Small intestine (tissue), 16 donors: ENCODE measurements at places on chromosomes 5 and 9. TPM values are rescaled to one million over a fixed set of nuclear protein-coding genes. Genes with fewer than 3 reads are reported as not detected.

DNA sequence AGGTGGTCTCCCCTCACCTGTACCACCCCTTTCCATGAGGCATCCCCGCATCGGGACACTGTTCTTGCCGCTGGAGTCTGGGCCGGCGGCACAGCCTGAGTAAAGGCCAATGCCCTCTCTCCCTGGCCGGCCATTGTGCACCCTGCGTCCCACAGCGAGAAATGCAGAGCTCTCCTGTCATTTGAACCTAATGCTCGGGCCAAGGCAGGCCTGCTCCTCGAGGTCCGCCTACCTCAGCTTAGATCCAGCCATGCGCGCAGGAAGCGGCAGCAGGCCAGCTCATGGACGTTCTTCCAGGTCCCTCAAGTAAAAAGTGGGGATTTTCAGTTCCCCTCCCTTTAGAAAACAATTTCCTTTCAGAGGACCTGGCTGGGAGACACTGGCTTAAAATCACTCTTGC lies 135.0 kb downstream of the HSD17B3 start:
- DNase-seq: no peak

DBH gene
- 0.13 TPM for polyA plus RNA-seq

PCDHA1 gene
- not detected for polyA plus RNA-seq

- no peak for DNase-seq
Measured at GRCh38 chr9:36499174-36499890, 73.4 kb upstream of the MELK start.

SLC9A3 gene
- polyA plus RNA-seq: 178 TPM

GRCh38 chr5:53027913-53028312 lies 38.8 kb downstream of the ITGA2 start:
- no peak for DNase-seq

GRCh38 chr9:27382308-27382707 lies 85.4 kb upstream of the EQTN start:
- peak; percentile 92 for DNase-seq

GRCh38 chr5:71882826-71883741 lies 164.0 kb downstream of the CARTPT start:
- DNase-seq: no peak

- no peak for DNase-seq
Measured at GRCh38 chr5:178201927-178202235, 2.5 kb upstream of the HNRNPAB start.

- no peak for DNase-seq
Measured at GRCh38 chr5:8060953-8061429, 192.0 kb downstream of the MTRR start.

- DNase-seq: no peak
Measured at GRCh38 chr5:2740876-2741555, 10.5 kb downstream of the IRX2 start.

DNA sequence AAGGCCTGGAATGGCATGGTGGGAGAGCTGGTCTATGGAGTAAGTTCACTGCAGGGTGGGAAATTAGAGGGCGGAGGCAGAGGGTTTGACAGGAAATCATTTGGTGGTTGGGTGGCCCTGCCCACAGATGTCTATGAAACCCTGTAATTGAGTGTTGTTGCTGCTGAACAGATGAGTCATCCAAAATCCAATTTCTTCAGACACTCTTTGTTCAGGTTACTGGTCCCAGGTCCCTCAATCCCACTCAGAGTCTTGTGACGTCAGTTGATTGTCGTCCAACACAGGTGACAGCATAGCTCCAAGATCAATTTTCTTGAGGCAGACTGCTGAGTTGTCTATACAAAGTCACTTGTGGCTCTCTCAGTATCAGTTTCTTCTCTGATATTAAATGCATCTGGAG lies 208.6 kb downstream of the GRIA1 start:
- DNase-seq: no peak

IFNA7 gene
- not detected for polyA plus RNA-seq

PCDHB2 gene
- not detected for polyA plus RNA-seq

- DNase-seq: no peak
Measured at GRCh38 chr9:103041961-103042360, 46.8 kb downstream of the CYLC2 start.

GRCh38 chr5:1665803-1666202 lies 133.8 kb downstream of the MRPL36 start:
- no peak for DNase-seq

COL5A1 gene
- 1.4 TPM for polyA plus RNA-seq

DNA sequence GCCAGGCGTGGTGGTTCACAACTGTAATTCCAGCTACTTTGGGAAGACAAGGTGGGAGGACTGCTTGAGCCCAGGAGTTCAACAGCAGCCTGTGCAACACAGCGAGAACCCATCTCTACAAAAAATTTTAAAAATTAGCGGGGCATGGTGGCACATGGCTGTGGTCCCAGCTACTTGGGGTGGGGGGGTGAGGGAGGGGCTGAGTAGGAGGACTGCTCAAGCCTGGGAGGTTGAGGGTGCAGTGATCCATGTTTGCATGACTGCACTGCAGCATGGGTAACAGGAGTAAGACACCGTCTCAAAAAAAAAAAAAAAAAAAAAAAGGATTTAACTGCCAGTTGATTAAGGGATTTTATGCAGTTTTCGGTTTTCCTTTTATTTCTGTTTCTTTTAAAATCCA lies 65.0 kb downstream of the PTBP3 start:
- no peak for DNase-seq

DNA sequence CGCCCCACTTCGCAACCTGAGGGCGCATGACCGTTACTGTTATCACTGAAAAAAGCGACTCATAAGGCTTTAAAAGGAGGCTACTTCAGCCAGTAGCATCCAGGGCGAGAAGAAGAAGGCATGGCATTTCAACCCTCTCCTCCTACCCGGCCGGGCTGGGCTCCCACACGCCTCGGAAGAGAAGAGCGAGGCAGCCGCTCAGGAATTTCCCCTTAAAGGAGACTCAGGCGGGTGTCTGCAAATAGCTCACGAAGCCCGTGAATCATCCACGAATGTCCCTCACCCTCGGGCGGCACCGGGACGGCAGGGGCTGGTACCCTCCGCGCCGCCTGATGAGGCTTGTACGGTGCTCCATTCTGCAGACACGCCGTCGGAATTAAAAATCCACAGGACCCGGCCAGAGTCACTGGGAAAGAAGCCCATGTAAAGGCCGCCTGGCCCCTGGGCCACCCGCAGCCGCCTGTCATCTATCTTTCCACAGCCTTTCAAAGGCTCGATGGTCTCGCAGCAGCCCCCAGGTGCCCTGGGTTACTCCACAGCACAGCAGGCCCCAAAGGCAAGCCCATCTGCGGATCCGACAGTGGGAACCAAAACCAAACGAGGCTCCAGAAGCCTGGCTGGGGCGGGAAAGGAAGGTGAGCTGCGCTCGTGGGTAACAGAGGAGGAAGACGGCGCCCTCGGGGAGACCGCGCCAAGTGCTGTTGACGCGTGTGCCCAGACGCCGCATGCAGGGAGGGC lies 11.8 kb downstream of the SLC12A7 start:
- DNase-seq: no peak

DNA sequence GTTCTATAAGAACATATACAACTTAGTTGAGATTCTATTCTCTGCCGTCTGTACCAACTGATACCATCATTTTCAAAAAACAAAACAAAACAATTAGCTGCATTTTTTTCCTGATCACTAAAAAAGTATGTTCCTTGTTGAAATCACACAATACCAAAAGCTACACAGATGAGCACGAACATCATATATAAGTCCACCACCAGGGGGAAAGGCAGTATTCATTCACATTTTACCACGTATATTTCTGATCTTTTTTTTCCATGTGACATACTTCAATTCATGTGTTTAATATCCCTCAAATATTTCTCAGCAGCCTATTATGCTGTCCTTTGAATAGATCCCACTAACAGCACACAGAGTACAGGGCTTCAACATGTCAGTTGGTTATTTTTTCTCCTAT lies 40.6 kb downstream of the IRX2 start:
- no peak for DNase-seq

SEC24A gene
- polyA plus RNA-seq: 23.3 TPM

OLFML2A gene
- polyA plus RNA-seq: 0.27 TPM

DNA sequence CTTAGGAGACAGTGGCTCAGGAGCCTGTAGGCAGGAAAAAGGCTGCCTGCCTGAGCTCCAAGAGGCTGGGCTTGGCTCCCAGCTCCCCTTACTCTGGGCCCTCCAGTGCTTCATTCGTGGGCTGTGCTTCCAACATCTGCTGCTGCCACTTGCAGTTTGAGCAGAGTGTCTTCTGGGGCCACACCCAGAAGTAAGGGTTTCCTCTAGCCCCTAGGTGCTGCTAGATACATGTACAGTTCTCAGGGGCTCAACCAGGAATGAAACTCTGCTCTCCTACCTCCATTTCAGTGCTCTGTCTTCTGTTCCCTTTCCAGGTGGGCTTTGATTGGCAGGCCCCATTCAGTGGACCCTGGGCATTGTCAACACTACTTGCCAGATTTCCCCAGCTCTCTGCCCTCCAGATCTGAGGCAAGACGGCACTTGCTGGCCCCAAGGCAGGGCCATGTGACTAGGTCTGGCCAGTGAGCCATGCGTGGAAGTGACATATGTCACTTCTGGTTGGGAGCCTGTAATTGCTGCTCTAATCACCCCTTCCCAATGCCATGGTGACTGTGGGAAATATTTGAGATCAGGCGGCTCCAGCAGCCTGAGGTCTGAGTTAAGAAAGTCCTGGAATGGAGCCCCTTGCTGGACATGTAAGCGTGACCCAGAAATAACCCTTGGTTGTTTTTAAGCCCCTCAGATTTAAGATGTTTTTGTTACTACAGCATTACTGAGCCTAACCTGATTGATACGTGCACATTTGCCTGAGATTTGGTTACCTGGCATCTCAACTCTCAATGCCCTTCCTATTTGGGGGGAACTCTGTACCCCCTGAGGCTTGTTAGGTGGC lies 9.4 kb upstream of the BOD1 start:
- DNase-seq: peak; percentile 43

DNA sequence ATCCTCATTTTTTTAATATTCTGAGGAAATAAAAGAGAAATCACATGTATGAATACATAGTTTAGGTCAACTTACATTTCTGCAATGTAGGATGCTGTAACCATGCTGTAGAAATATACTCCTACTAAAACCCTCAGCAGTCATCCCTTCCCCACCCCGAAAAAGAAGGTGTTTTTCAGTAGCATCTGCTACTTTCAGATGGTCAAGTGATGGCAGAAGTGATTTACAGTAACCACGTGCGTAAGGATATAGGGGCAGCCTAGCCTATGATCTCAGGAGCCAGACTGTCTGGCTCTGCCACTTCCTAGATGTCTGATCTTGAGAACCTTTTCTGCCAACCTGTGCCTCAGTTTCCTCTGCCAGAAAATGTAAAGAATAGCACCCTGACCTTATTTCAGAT lies 26.0 kb upstream of the SYK start:
- DNase-seq: no peak
